Bone marrow (tissue), 2 donors: ENCODE measurements at places on chromosomes 1 and 21.
A peak's percentile ranks its signal among the peaks of the same experiment; 100 is the strongest.

GRCh38 chr1:237789619-237790018 is 101.1 kb downstream of the ZP4 start:
- no peak for DNase-seq

- no peak for DNase-seq
Observed at GRCh38 chr1:52842643-52843310, at the start of gene ZYG11A. Gene ZYG11A, plus strand, starts transcription at chr1:52842760. Its CDS starts 124 bp downstream, at chr1:52842884.

DNA sequence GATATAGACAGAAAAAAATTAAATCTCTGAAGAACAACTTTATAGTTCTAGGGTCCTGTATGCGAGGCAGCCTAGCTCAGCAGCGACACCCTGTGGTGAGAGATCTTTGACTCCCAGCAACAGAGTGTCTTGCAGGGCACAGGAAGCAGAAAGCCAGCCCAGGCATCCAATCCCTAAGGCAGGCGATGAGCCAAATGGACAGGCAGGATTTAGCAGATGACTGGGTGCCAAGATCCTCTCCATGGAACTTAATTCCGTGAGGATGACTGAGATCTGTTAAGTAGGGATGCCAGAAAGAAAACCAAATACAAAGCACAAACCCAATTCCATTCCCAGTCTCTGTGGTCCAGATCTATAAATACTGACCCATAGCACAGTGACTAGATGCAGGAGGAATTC is 38.8 kb downstream of the HLCS start:
- peak; percentile 42 for DNase-seq

DNA sequence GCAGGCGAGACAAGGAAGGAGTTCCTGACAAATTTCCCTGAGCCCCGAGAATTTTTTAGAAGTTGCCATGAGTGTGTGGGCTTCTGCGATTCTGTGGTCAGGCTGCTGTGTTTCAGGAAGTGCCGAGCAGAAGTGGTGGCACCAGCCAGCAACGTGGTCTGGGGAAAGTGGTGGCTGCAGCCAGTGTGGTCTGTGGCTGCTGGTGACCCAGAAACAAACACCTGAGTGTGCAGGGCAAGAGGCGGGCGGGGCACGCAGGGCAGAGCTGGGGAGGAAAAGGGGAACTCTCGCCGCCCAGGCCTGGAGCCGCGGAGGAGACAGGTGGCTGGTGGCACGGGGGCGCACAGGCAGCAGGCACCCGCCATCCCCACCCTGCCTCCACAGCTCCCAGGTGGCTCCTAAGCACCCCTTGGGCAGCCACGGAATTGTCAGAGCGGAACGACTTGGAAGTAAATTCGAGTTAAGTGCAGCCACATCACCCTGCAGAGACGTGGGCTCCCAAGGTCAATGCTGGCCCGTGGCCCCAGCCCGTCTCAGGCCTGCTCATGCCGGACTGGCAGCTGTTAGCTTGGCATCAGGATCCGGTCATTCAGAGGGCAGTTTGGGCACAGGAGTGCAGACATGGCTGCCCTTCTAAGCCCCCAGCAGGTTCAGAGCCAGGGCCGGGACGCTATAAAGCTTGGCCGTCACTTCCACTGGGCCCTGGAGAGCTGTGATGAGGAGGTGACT is 25.1 kb downstream of the PRDM16 start:
- DNase-seq: no peak

DNA sequence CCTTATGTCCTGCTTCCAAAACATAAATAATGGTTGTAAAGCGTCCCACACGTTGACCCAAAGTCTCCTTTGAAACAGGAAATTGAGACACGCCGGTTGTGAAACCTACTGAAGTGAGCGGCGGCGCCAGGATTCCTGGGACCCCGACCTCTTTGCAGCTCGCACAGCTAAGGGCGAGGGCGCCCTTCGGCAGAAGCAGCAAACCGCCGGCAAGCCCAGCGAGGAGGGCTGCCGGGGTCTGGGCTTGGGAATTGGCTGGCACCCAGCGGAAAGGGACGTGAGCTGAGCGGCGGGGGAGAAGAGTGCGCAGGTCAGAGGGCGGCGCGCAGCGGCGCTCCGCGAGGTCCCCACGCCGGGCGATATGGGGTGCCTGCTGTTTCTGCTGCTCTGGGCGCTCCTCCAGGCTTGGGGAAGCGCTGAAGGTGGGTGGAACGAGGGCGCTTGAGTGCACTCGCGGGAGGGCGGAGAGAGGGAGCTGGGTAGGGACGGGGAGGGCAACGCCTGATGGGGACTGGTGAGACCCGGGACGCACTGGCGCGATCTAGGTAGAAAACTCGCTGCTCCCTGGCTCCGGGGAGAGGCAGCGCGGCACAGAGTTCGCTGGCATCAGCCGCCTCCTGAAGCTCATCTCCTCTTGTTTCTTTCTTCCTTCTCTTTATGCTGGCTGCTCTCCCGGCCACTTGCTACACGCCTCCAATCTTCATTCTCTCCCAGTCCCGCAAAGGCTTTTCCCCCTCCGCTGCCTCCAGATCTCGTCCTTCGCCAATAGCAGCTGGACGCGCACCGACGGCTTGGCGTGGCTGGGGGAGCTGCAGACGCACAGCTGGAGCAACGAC is at the start of gene CD1D:
Gene CD1D, plus strand, starts transcription at position 155 of the 836 bp plus-strand sequence. Its CDS starts 207 bp downstream, at position 362.
- DNase-seq: no peak

DNA sequence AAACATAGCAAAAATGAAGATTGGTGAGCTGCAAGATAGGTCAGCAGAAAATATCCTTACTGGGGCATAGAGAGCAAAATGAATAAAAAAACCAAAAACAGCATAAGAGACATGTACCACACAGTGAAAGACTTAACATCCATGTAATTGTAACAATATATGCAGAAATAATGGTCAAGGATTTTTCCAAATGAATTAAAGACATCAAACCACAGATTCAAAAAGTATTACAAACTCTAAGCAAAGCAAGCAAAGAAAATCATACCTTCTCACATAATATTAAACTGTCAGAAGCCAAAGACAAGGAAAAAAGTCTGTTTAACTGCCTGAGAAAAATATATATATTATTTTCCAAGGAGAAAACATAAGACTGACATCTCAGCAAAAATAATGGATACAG is 111.3 kb downstream of the MIS18A start:
- no peak for DNase-seq

DNA sequence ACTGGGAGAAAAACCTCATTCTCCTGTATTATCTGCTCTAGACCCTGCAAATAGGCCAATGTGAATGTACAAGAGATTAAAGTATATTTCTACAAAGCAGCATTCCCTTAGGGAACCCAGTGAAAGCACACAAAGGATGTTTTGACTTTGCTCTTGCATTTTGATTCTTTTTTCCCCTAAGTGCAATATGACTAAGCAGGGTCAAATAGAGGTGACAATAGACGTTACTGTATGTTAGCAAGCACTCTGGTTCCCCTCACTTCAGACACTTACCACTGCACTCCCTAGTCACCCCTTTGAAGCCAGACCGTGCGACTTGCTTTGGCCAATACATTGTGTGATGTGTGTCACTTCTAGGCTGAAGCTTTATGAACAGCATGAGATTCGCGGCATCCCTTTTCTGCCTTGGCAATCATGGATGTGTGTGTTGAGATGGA is 209.7 kb downstream of the RHOU start:
- no peak for DNase-seq

DNA sequence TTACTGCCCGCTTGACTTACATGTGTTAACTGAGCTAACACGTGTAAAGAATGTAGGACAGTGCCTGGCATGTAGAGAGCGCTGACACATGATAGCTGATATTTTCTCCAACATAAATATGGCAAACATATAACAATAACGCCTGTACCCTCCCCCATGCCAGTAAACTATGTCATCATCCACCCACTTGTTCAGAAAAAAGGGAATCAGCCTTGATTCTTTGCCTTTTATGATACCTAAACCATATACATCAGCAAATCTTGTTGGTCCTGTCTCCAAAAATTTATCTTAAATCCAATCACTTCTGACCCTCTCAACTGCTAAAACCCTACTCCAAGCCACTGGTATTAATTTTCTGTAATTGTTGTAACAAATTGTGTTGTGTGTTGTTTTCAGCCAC is 1.1 kb upstream of the ZNF692 start:
- no peak for DNase-seq

DNA sequence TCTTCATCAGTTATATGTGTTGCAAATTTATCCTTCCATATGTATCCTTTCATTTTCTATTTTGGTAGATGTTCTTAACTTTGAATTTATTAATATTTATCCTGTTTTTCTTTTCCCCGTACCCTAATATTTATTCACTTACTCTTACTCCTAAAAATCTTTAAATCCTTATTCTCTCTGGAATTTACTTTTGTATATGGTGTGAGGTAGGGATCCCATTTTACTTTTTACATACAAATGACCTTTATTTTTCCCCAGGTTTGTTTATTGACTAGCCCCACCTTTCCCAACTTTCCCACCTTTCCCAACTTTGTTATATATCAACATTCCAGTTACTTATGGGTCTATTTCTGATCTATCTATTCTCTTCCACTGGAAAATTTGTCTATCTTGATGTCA is 21.7 kb upstream of the ADAR start:
- DNase-seq: no peak

- no peak for DNase-seq
Observed at GRCh38 chr21:42690586-42690985, 37.2 kb downstream of the PDE9A start.

DNA sequence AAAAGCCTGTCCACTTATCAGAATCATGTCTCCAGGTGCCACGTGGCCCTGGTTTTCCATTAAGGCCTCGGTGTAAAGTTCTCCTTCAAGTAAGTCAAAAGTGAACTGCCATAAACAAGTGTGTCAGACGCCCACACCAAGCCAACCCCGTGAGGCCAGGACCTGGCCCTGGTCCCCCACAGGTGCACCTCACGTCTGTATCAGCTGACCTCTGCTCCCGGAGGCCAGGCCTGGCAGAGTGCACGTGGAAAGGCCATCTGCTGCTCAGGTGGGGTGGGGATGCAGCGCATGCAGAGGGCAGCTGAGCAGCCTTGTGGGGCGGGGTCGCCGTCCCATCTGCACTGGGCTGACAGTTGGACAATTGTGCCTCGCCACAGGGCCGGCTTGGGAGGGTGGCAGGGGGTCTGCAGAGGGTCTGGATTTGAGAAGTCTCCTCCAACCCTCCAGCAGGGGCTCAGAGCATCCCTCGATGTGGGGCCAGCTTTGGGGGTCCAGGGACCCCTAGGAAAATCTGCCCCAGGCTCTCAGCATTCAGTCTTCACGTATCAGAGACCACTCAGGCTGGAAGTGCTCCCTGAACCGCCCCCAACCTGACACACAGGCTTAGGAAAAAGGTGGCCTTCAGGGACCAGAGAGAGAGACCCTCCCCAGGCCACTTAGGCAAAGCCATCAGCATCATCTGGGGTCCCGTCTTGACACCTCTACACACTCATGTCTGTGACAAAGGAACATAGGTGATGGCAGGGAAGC is 3.0 kb downstream of the SLC19A1 start:
- DNase-seq: no peak

DNA sequence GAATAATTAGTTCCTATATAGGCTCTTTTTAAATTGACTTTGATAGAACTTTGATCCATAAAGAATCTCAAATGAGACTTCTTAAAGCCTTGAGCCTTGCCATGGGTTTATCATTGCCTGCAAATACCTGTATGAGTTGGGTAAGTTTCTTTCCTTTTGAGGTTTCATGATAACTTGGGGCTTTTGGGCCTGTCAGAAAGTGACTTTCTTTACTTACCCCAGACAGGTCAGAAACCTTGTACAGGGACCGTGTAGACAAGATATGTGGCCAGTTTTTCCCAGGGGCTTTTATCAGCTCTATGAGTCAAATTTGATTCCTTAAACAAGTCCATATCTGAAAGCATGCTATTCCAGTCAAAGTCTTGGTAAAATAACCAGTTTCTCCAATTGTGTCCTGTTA is 17.3 kb downstream of the KCTD3 start:
- no peak for DNase-seq

DNA sequence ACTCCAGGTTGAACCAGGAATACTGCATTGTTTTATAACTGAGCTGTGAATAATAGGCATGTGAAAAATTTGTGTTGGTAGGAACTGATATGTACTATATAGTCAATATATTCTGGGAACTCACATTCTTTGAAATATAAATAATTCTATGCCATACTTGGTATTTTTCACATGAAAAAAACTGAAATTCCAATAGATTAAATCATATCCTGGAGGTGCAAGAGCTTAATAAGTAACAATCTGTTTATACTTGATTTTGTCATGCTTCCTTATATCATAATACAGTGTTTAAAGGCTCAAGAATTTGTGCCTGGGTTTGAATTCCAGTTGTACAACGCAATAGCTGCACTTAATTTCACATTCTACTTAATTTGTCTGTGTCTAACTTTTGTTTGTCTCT is 387.0 kb downstream of the USP25 start:
- no peak for DNase-seq

DNA sequence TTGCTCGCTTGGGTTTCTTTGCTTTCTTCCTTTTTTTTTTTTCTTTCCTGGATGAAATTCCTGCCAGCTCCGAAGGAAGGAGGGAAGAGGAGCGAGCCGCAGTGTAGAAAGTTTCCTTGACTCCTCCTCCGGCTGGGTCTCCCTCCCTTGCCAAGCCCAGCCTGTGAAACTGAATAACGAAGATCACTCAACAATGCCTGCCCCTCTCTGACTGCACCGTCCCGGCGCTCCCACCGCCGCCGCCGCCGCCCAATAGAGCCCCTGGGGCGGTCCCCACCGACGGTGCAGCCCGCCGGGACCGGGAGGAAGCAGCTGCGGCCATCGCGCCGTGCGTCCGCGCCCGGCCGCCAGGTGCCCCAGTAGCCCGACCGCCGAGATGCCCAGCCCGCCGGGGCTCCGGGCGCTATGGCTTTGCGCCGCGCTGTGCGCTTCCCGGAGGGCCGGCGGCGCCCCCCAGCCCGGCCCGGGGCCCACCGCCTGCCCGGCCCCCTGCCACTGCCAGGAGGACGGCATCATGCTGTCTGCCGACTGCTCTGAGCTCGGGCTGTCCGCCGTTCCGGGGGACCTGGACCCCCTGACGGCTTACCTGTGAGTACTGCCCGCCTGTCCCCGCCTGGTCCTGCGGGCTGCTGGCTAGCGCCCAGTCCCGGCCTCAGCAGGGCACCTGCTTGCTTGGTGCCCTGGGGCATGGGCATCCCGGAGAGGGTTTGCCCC is at the start of gene LGR6:
Gene LGR6, plus strand, starts transcription at position 186 of the 714 bp plus-strand sequence. Its CDS starts 191 bp downstream, at position 377.
- DNase-seq: no peak

DNA sequence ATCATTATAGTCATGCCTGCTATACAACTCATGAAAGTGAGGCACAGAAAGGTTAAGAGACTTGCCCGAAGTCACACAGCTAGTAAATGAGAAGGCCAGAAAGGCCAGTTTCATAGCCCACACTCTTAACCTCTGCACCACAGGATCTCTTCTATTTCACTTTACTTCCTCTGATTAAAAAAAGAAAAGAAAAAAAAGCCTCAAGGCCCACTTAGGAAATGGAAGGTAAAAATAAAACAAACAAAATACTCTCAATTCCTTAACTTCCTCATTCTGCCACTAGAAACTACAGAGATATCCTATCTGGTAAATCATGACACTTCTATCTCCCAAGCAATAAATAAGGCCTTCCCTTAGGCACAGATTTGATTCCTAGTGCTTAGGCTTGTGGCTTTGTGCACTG is 7.6 kb upstream of the ENAH start:
- DNase-seq: no peak

- DNase-seq: no peak
Observed at GRCh38 chr1:201966171-201966570, 10.9 kb downstream of the TIMM17A start.

GRCh38 chr21:44078411-44078981 is 28.7 kb upstream of the PWP2 start:
- no peak for DNase-seq
